Fibroblast of pulmonary artery (primary cell): ENCODE measurements at places on chromosomes 4 and X.

GRCh38 chrX:150211988-150212387, 151.1 kb upstream of the MAMLD1 start:
- no peak for DNase-seq

- DNase-seq, result no peak
Measured at GRCh38 chr4:45846016-45846415, 277.8 kb downstream of the GABRG1 start.

GRCh38 chr4:131584587-131584986, 1564.5 kb upstream of the PCDH10 start:
- no peak for DNase-seq

DNA sequence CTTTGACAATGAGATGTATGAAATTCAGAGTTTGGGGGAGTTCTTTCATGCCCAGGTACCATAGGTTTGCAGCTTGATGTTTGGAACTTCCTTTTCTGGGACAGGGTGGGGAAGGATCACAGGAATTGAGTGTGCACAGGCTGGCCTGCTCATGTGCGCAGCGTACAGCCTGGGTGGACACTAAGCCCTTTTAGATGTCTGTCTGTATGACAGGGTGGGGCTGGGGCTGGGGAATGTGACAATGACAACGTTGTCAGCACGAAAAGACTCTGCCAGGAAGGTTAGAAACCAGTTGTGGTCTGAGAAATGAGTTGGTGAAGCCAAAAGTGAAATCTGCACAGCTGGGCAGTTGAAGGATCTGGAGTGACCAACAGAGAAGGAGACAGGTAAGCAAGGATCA, 47.4 kb downstream of the WWC2 start:
- no peak for DNase-seq

GRCh38 chrX:99301990-99302389, 1108.1 kb downstream of the PCDH19 start:
- DNase-seq, result peak; percentile 0

- peak; percentile 9 for DNase-seq
Measured at GRCh38 chr4:126230269-126230668, 915.5 kb downstream of the FAT4 start.

DNA sequence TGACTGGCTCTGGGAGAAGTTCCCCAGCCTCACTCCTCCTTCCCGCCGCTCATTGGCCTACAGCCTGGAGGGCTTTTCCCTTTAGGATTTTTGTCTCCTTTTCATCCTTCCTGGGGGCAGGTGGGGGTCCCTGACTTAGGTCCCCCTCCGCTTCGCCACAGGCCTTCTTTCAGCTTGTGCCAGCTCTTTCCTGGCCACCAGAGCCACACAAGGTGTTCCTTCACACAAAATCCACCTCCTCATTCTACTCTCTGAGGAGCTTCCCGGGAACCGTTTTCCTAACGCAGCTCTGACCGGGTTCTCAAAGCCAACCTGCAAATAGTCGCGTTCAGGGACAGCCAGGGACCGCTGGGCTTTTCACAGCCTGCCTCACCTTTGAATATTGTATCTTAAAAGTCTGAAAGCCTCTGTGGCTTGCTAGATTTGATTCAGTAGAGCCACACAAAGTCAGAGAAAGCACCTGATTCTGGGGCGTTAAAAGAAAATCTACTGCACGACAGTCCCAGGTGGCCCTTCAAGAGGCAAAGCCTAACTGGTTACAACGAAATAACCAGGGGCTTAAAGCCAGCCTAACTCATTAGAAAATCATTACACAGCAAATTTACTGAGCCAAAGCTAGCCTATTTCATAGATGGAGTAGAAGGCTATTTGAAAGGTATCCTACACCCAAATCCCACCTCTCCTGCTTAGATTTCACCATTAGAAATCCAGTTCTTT, 731 bp upstream of the GPC3 start:
- DNase-seq, result no peak

DNA sequence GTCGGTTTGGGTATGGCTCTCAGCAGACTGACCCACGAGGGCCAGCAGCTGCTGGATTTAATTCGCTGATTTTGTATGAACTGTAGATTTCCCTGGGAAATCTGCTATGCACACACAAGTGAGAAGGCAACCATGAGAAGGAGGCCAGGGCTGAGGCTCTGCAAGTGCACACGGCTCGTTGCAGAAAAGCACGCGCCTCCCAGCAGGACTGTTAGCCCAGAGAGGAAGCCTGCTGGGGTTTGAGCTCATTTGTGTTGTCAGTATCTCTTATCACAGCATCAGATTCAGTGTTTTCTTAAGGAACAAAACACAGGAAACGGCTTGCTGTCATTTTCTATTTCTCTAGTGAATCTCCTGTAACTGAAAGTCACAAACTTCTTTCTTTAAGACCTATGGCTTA, 296.2 kb upstream of the FAT1 start:
- no peak for DNase-seq

- no peak for DNase-seq
Measured at GRCh38 chr4:17426222-17426621, 85.7 kb downstream of the QDPR start.

DNA sequence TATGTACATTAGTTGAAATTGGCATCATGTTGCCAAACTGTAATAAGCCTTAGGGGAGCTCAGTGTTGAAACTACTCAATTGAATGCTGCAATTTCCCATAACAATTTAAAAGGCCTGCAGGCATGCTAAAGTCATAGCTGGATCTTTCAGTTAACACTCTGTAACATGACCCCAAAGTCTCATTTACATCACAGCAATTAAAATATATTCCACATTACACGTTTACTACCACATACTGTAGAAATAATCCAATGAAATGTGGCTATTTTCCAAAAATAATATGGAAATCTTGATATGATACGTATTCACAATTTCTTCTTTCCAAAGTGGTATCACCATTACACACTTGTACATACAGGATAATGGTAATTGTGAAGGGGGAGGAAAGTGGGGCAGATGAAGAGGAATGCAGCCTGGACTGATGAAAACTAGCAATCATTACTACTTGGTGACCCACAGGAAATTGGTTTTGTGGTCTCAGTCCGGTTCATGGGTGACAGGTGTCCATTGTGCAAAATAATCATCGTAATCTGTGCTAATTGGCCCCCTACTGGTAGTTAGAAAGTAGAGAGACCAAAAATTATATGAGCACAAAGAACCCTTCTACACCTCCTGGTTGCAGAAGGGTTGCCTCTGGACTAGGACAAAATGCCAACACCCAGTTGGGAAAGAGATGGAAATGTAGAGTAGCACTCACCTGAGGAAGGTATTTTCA, 63.7 kb downstream of the TENM3 start:
- DNase-seq, result no peak

- DNase-seq, result no peak
Measured at GRCh38 chr4:76822303-76822702, 75.6 kb downstream of the SOWAHB start.

DNA sequence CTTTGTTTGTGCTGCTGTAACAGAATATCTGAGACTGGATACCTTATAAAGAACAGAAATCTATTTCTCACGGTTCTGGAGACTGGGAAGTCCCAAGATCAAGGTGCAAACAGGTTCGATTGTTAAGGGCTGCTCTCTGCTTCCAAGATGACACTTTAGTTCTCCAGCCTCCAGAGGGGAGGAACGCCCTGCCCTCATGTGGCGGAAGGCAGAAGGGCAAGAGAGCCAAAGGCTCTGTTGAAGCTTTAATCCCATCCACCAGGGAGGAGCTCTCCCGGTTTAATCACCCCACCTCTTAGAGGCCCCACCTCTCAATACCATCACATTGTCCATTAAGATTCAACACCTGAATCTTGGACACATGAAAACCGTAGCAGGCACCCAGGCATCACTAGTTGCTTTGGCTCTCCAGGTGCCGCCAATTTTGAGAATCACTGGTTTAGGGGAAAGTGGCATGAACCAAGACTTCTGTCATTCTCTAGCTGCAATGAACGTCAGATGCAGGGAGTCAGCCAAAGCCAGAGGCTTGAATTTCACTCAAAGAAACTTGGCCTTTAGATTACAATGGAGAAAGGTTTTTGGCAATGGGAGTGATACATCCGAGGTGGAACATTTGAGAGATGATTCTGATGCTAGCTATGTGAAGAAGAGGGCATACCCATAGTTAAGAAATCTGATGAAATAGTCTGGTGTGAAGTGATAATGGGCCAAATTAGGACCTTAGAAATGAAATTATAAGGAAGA, 15.7 kb downstream of the FHL1 start:
- peak; percentile 64 for DNase-seq

DNA sequence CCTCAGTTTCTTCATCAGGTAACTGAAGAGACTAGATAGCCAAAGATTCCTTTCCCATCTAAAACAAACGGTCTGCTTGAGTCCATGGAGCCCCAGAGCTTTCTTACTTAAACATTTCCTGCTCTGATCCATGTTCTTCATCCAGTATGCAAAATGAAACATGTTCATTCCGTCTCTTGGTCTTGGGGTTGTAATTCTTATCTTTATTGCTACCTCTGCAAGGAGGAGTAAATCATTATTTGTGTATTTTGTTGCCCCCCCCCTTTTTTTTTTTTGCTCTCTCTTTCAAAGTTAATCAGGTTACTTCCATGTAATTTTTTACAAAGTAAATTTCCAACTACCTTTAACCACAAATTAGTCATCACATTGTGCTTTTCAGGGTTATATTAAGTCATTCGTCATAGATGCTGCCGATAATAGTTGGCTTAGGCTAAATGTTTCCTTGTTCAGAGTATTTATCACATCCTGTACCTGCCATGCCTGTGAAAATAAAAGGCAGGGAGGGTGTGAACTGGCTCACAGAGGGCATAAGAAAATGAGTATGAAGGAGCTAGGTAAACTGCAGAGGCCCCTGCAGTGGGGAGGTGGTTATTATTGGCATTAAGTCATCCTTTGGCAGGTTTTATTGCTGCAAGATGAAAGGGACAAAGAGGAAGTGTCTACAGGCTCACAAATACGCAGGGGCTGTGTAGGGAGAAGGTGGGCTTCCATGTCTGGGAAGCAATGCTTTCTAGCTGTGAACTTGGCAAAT, 76.7 kb upstream of the HS3ST1 start:
- peak; percentile 63 for DNase-seq

DNA sequence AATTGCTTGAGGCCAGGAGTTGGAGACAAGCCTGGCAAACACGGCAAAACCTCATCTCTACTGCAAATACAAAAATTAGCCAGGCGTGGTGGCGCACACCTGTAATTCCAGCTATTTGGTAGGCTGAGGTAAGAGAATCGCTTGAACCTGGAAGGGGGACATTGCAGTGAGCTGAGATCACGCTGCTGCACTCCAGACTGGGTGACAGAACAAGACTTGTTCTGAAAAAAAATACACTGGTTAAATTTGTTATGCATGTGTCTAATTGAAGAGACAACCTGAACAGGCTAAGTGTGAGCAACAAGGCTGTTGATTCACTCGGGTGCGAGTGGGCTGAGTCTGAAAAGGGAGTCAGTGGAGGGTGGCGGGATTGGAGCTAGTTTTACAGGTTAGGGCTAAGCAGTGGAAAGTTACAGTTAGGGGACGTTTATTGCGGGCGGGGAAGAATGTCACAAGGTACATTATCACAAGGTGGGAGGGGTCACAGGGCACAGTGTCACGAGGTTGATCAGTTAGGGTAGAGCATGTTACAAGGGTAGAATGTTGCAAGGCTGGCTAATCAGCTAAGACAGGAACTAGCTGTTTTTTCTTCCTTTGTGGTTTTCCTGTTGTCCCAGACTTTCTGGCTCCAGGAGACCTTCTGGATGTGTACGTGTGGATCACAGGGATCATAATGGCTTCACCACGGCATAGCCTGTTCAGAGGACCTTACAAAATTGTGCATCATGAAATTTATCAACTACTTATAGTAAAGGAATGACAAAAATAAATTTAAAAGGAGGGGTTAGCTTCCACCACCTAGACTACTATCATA, 115.8 kb downstream of the NAA11 start:
- peak; percentile 60 for DNase-seq

GRCh38 chrX:150313514-150313913, 49.6 kb upstream of the MAMLD1 start:
- DNase-seq, result no peak

- no peak for DNase-seq
Measured at GRCh38 chrX:143754183-143754582, 33.6 kb upstream of the SPANXN2 start.

- DNase-seq, result no peak
Measured at GRCh38 chrX:17527922-17528321, 152.9 kb downstream of the NHS start.

DNA sequence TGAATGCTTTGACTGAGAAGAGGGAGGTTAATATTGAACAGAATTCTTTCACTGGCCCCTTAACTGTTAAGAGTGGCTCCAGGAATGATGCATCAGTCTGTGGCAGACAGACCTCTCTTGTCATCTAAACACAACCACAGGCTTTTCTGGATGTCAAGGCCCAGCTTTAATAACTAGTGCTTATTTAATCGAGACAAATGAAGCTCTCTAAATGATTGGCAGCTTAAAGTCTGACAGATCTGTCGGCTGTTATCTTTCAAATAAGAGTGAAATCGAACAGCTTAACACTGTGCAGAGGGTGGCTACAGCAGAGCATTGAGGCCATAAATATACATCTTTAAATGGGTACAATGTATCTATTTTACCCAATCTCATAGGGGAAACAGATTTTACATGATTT, 500.8 kb upstream of the PABPC4L start:
- DNase-seq, result no peak

DNA sequence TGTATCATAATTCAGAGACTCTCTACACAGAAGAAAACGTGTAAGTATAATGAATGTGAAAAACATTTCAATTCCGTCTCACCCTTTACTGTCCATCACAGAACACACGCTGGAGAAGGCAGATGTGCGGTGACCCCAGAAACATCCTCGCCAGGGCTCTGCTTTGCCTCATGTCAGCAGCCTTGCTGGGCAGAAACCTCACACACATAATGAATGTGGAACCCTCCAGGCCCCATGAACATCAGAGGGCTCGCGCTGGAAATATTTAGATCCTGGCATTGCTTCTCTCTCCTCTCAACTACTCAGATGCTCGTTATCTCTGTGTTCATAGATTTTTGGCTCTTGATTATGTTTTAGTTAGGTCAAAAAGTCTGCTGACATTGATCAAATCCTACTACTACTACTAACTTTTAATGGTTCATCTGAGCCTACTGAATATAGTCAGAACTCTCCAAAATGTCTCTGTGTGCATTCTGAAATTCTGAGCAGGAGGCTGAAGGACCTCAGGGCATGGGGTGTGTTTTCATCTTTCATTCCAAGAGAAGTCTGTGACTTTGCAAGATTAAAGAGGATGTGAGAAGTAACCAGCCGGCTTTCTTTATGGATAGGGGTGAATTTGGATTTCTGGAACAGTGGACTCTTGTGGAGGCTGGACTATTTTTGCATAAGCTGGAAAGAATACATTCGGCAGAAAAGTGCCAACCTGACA, 27.0 kb downstream of the SMIM43 start:
- DNase-seq, result no peak

GRCh38 chr4:25835384-25835783, 27.4 kb downstream of the SEL1L3 start:
- no peak for DNase-seq

GRCh38 chr4:84497504-84498202, 1.4 kb downstream of the NKX6-1 start:
- DNase-seq, result no peak

GRCh38 chrX:105463473-105463872, 243.0 kb upstream of the TEX13A start:
- peak; percentile 48 for DNase-seq

- DNase-seq, result no peak
Measured at GRCh38 chr4:129377131-129377845, 281.3 kb downstream of the C4orf33 start.
